ENCODE measurements at places on chromosomes 1 and 21.

GRCh38 chr1:244760471-244760870 is 75.0 kb upstream of the COX20 start:
- peak; percentile 52 for DNase-seq

GRCh38 chr21:36415375-36415774 is 30.2 kb downstream of the CHAF1B start:
- no peak for DNase-seq

DNA sequence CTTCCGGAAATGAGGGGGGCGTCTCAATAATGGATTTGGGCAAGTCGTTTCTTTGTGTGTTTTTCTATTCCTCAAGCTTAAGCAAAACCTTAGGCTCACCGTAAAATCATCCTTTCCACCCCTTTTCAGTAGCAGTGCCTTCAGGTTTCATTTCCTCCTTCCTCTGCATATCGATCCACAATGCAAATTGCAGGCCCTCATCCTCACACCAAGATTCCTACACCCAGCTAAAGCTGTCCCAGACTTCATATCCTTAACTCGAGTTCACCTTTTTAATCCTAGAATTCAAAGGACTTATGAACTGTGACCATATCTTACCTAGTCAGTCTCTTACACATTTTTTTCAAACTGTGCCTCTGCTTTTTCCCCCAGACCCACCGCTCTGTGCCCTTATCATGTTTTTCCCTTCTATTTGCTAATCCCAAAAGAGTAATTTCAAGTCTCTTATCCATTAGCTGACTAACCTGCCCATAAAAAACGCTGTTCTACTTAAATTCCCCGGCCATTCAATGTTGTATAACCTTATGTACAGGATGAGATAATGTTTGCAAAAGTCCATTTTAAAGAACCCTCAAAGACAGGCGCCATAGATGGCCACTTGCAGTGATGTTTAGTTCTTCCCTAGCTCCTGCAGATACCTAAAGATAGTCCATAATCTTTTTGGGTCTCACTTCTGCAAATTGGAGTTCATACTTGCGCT is 1.5 kb downstream of the AKIRIN1 start:
- DNase-seq = no peak

- no peak for DNase-seq
These were observed 1.1 kb upstream of the SERBP1 start for GRCh38 chr1:67431156-67431765.

- DNase-seq = no peak
These were observed 64.9 kb downstream of the PRKACB start for GRCh38 chr1:84208935-84209334.
